ENCODE measurements at places on chromosomes 4 and X.

DNA sequence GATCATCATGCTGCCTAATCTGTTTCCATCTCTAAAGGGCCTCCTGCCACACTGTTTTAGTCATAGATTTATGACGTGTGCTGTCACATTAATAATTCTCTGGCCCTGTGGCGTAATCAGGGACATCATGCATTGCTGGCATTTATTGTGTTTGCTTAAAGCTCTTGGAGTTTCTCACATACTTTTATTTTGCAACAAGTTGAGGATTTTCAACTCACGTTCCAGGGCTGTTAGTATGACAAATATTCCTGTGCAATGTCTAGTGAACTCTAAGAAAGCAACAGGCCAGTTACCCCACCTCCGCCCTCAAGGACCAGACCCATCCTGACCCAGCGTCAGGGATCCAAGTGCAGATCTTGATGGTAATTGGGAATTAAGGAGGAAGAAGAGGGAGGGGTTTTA lies 7.8 kb upstream of the PIGA start:
- DNase-seq = no peak

GRCh38 chrX:114715096-114715495 lies 131.2 kb downstream of the HTR2C start:
- DNase-seq = no peak

- no peak for DNase-seq
Observed at GRCh38 chrX:97984641-97985040, 1100.9 kb downstream of the RPA4 start.

- DNase-seq = no peak
Observed at GRCh38 chrX:41960142-41960541, 36.8 kb upstream of the CASK start.

GRCh38 chr4:24477919-24478318 lies 106.4 kb downstream of the DHX15 start:
- no peak for DNase-seq

- DNase-seq = no peak
Observed at GRCh38 chrX:46713672-46714490, 45.0 kb downstream of the SLC9A7 start.

DNA sequence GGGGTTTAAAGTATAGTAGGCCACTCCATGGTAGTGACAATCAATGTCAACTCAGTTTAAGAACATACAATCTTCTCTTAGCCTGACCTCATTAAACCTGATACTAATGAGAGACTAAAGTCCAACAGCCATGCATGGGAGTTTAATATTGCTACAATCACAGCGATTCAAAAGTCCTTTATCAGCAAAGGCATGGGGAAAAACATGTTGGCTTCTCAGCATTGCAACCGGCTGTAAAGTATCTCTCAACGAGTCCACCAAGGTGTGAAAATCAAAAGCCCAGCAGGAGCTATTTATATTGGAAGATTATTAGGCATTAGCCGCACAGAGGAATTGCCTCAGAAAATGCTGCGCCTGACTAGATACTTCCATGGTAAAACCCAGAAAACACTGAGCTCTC lies 256.7 kb upstream of the PGRMC2 start:
- DNase-seq = no peak

DNA sequence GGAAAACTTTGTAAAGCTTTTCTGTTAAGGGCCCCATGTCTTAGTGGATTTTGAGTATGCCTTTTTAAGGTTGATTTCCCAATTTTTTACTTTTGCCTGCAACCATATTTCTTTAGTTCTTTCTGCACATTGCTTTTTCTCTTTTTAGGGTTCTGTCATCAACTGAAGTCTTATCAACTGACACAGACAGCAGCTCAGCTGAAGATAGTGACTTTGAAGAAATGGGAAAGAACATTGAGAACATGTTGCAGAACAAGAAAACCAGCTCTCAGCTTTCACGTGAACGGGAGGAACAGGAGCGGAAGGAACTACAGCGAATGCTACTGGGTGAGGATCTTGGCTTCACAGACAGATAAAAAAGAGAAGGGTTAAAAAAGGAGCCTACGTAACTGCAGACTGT lies 27.8 kb downstream of the TAF1 start:
- no peak for DNase-seq

- peak; percentile 82 for DNase-seq
Observed at GRCh38 chrX:19875050-19875431, 12.4 kb downstream of the SH3KBP1 start.

GRCh38 chrX:107674480-107675364 lies 46.4 kb downstream of the PRPS1 start:
- peak; percentile 60 for DNase-seq

- no peak for DNase-seq
Observed at GRCh38 chr4:41839916-41840854, 91.7 kb upstream of the PHOX2B start.

GRCh38 chr4:68109868-68110267 lies 19.8 kb downstream of the TMPRSS11F start:
- no peak for DNase-seq

DNA sequence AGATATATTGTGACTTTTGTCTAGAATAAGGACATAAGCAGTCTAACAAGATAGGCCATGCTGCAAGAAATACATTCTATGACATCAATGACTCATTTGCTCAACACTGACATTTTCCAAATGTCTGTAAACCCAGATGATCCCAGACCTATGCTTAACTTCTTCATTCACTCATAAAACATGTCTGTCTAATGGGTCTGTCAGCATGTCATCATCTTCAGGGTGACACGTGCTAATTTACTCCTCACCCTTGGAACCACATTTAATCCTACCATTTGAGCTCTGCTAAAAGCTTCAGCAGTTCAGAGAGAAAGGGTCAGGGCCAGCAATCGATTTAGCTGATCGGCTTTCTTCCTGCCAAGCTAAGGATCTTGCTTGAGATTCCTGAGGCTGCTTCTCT lies 109.4 kb upstream of the MAP3K15 start:
- no peak for DNase-seq

All from Kasumi-1 (cell line).